Psoas muscle (tissue), 8 donors: ENCODE measurements at places on chromosomes 6 and 20. TPM values are rescaled to one million over a fixed set of nuclear protein-coding genes. Genes with fewer than 3 reads are reported as not detected.

GRCh38 chr6:46116289-46116688 lies 13.5 kb upstream of the ENPP4 start:
- DNase-seq, result no peak

- no peak for DNase-seq
Observed at GRCh38 chr6:167129159-167129558, 6.3 kb downstream of the CCR6 start.

DNA sequence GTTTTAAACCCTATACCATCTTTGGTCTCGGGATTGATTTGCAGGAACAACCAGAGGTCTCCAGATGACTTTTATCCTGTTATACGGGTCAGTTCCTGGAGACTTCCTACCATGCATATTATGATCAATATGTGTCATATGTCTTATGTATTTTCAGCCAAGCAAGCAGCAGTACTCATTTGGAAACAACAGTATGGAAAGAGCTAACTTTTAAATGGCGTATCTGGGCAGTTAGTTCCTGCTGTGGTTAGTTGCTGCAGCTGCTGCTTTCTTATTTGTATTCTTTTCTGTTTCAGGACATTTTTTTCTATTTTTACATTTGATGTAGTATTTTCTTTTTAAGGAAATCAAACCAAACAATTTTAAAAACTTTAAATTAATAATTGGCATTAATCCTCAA lies 207.5 kb downstream of the MANEA start:
- no peak for DNase-seq

- DNase-seq, result no peak
Observed at GRCh38 chr20:62460678-62461077, 15.1 kb downstream of the GATA5 start.

RAMACL gene
- total RNA-seq, result 1.3 TPM

CALHM6 gene
- total RNA-seq, result not detected

SPATA25 gene
- 1.3 TPM for total RNA-seq

TMEM181 gene
- total RNA-seq, result 10.9 TPM

DNA sequence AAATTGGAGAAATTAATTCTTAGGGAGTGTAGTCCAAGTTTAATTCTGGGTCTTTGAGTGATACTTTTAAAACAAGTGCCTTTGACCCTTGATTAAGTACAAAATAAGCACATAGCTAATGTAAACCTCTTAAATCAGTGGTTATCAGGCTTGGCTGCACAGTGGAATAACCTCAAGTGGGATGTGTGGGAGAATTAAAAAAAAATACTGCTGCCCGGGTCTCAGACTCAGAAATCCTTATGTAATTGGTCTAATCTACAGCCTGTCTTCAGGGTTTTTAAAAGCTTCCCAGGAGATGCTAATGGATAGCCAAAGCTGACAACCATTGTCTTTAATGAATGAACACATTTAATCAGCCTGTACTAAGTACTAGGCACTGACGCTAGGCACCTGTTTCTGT lies 28.5 kb upstream of the TMEM14A start:
- DNase-seq, result no peak
